ENCODE measurements at places on chromosomes 5 and 9.

DNA sequence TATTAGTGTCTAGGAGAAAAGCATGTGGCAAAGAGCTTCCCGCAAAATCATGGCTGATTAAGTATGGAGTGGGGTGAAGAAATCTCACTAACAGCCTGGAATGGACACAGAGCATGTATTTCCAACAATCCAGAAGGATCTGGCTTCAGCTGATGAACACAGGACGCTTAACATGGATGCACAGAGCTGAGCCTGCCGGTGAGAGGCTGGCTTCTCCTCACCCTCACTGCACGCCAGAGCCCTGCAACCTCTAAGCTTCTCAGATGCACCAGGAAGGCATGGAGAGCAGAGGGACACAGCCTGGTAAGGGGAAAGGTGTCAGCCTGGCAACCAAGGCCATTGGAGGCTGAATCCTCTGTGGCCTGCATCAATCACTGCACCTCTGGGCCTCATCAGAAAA, 298.5 kb downstream of the TRIM32 start:
- DNase-seq = no peak

DNA sequence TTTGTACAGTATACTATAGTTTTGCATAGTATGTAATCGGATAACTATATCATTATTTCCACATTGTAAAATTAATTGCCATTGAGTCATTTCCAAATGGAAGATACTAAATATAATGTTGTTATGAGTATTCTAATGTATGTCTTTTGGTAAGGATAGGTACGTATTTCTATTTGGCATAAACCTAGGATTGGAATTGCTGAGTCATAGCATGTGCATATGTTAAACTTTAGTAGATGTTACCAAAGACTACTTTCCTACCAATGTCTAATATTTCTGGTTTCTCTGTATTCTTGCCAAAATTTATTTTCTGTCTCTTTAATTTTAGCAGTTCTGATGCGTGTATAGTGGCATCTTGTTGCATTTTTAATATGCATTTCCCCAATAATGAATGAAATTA, 825.1 kb upstream of the ARRDC3 start:
- no peak for DNase-seq

DNA sequence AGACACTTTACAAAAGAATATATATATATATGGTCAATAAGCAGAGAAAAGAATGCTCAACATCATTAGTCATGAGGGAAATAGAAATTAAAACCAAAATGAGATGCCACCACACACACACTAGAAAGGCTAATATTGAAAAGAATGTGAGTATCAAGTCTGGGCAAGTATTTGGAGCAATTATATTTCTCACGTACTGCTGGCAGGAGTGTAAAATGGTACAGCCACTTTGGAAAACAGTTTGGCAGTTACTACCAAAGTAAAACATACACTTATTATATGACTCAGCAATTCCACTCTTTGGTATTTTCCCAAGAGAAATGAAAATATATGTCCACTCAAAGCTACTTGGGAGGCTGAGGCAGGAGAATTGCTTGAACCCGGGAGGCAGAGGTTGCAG, 29.8 kb downstream of the NEUROG1 start:
- DNase-seq = no peak

DNA sequence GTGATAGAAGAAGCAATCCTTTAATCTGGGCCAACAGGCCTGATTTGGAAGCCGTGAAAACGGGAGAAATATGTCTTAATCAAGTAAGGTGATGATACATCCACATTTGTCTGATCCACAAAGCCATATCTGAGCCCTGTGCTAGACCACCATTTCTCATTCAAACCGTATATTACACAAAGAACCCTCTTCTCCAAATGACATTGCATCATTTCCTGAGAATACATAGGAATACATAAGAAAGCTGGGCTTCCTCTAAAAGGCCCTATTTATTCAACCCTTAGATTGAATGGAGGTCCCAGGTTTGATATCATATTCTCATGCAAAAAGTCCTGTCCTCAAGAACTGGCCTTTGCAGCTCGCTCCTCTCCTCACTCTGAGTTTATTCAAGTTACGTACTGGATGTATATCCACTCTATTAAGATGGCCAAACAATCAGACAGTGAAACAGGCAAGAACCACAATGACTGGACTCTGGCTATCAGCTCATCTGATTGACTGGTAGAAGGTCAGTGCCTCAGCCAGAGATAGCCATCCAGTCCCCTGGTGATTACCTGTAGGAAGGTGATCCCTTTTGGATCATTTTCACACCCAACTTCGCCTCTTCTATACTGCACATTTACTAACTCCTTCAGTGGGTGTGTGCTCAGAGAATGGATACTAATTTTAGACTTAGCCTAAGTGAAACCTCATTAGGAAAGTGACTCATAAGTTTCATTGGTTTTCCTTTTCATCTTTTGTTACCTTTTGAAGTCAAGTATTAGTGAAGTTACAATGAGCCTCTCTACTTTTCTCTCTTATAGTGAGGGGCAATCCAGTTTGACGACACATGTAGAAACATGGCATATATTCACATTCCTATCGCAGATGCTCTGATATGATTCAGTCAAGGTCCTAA, 167.6 kb upstream of the WWC1 start:
- DNase-seq = no peak

DNA sequence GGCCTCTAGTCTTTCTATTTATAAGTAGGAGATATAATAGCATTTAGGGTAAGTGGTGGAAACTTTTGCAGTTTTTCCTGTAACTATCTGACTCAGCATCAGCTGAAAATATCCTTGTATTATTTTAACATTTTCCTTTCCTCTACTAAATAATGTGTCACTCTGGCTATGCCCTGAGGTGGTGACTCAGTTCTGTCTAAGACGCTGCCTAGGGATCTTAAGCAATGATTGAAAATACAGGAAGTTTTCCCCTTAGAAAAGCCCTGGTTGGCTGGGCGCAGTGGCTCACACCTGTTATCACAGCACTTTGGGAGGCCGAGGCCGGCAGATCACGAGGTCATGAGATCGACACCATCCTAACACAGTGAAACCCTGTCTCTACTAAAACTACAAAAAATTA, 9.3 kb upstream of the EDIL3 start:
- DNase-seq = no peak

DNA sequence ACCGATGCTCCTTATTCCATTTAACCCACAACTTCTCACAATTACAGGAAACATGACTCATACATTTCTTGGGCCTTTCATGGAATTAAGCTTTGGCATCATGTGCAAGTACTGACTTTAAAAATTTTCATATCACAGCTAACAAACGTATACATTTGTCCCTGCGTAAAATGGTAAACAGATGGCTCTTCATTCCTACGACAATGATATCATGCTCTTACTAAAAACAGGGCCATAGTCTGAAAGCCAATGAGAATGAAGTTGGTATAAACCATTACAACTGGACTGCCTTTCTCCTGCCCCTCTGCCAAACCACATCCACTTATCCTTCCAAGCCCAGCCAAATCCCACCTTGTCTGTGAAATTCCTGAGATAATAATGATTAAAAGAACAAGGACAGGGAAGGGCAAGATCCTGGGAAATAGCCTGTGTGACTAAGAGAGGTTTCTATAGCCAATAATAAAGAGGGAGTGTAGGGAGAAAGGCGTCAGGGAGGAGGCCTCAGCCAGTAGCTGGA, 44.9 kb upstream of the ZNF366 start:
- no peak for DNase-seq

GRCh38 chr5:111282798-111283197, 58.6 kb downstream of the CAMK4 start:
- no peak for DNase-seq

- no peak for DNase-seq
Measured at GRCh38 chr5:89869346-89869745, 540.2 kb downstream of the CETN3 start.

DNA sequence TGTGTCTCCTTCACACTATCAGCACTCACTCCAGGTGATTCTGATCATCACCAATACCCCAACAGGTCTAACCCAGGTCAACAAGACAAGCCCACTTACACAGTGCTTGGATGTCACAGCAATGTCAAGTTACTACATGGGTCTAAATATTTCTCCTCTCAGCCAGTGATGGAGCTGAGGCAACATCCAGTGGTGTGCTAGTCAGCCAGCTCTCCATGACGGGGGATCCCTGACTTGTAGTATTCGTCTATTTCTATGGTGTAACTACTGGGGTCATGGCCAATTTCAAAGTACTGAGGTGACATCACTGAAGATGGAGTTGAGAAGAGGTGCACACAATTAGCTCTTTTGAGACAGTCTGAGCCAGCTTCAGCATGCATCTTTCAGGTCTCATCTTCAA, 31.1 kb downstream of the ADRB2 start:
- no peak for DNase-seq

- DNase-seq = no peak
Measured at GRCh38 chr5:22352493-22352892, 500.7 kb downstream of the CDH12 start.

DNA sequence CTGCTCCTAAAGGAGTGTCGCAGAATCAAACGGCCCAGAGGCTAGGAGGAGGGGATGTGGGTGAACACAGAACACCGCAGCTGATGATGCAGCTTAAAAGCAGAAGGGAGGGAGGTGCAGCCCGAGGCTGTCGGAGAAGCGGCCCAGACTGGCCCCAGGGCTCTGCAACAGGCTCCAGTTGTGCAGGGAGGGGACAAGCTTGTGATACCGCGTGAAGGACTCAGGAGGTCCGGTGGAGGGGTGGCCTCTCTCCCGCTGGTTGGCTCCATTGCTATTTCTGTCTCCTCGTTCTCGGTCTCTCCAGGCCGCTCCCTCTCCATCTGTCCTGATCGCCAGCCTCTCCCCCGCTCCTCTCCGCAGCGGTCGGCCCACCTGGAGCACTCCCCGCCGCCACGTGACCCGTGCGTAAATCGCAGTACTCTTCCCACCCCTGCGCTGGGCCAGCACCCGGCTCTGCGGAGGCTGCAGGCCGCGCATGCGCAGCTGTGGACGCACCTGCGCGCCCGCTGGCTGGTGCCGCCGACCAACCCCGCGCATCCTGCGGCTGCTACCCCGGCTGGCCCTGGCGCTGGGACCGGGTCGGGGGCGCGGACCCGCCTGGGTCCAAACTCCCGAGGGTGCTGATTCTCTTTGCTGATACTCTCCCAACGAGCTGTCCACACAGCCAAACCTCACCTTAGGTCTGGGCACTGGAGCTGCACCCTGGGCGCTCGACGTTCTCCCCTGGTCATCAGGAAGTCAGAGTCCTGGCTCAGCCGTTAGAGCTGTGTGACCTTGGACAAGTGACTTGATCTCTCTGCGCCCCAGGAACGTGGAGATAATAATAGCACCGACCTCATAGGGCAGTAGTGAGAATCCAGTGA, 3.7 kb upstream of the STXBP1 start:
- DNase-seq = peak; percentile 62

DNA sequence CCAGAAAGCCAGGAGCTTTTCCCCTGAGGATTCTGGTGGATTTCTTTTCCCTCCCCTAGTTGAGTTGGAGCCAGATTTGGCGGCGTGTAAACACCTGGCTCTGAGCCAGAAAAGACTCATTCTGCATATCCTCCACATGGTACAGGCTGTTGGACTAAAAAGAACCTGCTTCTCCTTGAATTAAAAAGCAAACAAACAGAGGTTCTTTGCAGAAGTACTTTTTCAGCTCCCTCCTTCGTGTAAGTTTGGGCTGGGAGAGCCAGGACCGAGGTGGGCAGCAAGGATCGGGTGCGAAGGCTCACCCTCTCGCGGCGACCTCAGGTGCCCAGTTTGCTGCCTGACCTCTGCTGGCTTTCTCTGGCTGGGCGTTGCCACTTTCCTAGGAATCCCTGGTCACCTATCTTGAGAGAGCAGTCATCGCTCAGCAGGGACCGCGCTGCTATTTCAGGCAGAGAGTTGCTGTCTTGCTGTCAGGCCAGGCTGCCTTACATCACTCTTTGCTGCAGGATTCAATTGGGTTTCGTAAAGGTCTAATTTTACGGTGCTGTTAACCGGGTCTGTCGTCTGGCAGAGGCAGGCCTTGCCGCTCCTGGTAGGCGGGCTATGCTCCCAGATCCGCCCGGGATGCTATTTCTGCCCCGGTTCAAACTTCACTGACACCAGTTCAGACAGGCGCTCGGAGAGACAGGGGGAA, 3.2 kb downstream of the PAPPA start:
- DNase-seq = no peak

DNA sequence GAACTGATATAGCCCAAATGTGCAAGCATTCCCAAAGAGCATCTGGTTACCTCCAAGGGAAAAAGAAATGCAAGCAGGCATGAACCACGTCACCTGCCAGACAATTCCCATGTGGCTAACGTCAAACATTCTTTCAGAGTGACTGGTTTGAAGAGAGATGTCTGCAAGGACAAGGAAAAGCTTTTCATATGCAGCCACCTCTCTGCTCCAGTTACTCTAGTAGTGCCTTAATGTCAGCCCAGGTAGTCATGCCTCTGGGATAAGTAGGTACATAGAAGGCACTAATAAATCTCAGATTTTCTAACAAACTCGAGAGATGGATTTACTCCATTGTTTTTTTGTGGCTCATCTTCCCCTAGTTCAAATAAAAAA, 96.8 kb upstream of the IFNK start:
- no peak for DNase-seq

DNA sequence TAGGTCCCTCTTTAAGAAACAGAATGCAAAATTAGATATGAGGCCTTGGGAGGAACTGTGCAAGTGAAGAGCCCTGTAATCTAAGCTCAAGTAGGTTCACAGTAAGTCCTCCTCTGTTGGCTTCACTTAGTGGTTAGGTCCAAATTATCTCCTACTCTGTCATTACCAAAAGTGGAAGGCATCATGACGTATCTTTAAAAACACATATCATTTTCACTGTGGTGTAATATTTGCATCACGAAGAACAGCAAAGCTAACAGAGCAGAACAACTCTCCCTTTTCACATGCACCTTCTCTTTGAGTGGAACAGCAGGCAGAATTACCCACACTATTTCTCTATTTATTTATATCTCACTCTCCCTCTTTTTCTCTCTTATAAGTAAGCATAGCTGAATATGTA, 240.5 kb upstream of the CCNH start:
- DNase-seq = no peak

- no peak for DNase-seq
Measured at GRCh38 chr9:4084435-4084818, 215.4 kb downstream of the GLIS3 start.

DNA sequence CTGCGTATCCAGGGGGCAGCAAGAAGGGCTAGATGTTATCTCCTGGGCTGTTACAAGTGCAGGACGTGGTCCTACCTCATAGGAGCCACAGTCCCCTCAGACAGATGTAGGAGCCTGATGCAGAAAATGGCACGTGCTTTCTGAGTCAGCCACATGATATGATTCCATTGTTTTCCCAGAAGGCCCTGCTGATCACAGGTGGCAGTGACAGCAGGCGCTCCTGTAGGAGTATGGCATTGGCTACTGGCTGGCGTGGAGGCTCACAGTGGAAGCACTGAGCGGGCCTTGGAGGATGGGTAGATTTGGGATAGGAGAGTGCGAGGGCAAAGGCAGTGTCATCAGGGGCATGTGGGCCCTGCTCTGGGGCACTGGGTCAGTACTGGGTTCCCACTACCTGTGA, 21.9 kb downstream of the USP20 start:
- DNase-seq = no peak
